Osteocyte (in vitro differentiated cells): ENCODE measurements at places on chromosomes 16 and 17. TPM values are rescaled to one million over a fixed set of nuclear protein-coding genes. Genes with fewer than 3 reads are reported as not detected.

TAC4 gene
- total RNA-seq = not detected in 2 replicates

DNA sequence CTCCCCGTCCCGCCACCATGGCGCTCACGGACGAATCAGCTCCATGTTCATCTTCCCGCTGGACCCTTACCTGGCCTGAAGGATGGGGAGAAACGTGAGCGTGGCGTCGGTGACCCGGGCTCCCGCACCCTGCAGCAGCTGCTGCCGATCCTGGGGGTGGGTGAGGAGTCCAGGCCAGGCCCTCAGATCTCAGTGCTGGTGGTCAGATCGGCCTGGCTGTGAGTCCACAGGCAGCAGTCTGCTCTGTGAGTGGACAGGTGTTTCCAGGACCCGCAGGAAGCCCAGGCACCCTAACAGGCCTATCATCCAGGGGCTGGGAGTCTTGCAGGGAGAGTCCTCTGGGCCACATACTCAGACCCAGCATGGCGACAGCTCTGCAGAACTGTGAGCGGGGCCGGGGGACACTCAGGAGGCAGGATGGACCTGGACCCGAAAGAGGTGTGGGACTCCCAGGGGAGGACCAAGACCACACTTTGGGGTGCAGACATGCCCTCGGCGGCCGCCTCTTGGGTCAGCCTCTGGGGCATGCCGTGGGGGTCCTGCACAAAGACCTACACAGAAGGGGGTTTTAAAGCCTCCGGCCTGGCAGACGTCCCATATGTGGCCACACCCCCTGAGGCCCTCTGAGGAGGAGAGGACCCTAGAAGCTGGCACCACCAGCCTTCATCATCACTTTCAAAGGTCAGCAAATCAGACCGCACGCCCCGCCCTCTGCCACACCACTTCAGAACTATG, 27.2 kb upstream of the ZNF469 start:
- H3K4me3 ChIP-seq = no peak overlapping the region
- H3K27ac ChIP-seq = no peak overlapping the region
- peaks cover 7% of the 10 kb centered on the region for H3K27me3 ChIP-seq
- no peak for DNase-seq
- peaks cover 6% of the 10 kb centered on the region for H3K4me1 ChIP-seq

GRCh38 chr17:60094754-60095153, 16.0 kb upstream of the HEATR6 start:
- H3K4me1 ChIP-seq = peaks cover 33% of the 10 kb centered on the region
- H3K27me3 ChIP-seq = no peaks in the 10 kb centered on the region

DNA sequence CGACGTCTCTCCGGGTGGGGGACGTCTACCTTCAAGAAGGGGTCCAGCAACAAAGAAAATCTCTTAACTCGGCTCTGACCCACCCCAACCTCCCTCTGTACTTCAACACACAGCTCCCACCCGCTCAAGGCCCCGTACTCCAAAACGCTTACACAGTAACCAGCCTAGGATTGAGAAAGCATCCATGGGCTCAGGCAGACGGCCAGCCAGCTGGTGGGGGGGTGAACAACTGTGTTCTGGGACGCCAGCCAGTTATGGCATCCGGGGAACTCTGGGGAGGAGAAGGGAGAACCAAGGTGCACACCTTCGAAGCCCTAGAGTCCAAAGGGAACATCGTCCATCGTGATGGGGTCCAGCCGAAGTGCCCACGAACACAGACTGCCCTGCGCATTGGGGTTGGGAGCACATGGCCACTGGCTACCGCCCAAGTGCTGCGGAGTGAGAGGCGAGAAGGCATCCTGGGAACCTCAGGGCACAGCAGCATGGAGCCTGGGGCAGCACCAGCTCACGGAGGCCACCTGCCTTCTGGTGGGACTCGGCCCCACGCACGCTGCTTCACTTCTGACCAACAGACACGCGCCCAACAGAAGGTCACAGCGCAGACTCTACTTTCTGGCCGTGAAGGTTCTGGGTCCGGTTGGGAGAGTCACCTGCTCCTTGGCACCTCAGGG, 14.3 kb downstream of the SLC16A3 start:
- H3K4me1 ChIP-seq = peaks cover 68% of the 10 kb centered on the region
- H3K27me3 ChIP-seq = no peaks in the 10 kb centered on the region
- H3K36me3 ChIP-seq = peaks cover 33% of the 10 kb centered on the region
- no peak for DNase-seq
- peak overlapping the region; percentile 67 for H3K27ac ChIP-seq

DNA sequence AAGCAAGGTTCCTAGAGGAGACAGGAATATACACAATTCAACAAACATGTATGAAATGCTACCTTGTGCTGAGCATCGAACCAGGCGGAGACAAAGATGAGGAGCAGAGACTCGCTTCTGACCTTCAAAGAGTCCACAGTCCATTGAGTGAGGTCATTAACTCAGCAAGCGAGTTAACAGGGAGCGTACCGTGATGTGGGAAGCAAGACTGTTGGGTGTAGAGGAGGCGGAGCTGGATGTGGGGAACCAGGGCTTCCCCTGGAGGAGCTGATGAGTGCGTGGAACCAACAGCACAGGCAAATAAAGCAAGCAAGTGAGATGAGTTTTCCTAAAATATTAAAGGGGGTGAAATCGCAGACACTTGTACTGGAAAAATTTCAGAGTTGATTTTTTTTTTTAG, 65.0 kb downstream of the NXN start:
- no peak for DNase-seq
- H3K36me3 ChIP-seq = peaks cover 13% of the 10 kb centered on the region
- peak overlapping the region; percentile 91 for H3K27ac ChIP-seq

GRCh38 chr16:75702242-75702641, 981 bp upstream of the DUXB start:
- H3K36me3 ChIP-seq = no peaks in the 10 kb centered on the region
- no peak overlapping the region for H3K27ac ChIP-seq
- no peaks in the 10 kb centered on the region for H3K27me3 ChIP-seq
- no peak overlapping the region for H3K4me3 ChIP-seq
- no peak for DNase-seq

GRCh38 chr17:45246861-45247428, 14.9 kb downstream of the SPATA32 start:
- H3K36me3 ChIP-seq = no peaks in the 10 kb centered on the region
- peaks cover 20% of the 10 kb centered on the region for H3K4me1 ChIP-seq
- DNase-seq = no peak
- peak overlapping the region; percentile 78 for H3K4me3 ChIP-seq
- H3K27ac ChIP-seq = no peak overlapping the region

GRCh38 chr17:7839876-7840261, 5.9 kb downstream of the KDM6B start:
- H3K27me3 ChIP-seq = no peaks in the 10 kb centered on the region
- peaks cover 67% of the 10 kb centered on the region for H3K4me1 ChIP-seq
- H3K4me3 ChIP-seq = peak overlapping the region; percentile 6
- peaks cover 6% of the 10 kb centered on the region for H3K36me3 ChIP-seq
- no peak for DNase-seq

DNA sequence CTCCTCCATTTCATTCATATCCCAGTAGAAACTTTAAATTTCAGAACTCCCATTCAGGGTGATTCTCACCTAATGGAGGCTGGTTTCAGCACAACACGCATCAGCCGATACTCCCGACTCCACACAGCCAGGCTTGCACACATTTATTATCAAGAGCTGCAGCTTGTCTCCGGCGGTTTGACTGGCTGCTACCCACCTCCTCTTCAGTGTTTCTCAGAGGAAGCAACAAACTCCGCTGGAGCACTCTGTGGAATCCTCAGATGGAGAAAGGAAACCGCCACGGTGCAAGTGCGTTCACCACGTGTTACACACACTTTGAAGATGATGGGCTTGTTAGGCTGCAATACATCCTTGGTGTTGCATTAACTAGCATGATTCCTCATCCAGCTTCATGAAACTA, 39.7 kb upstream of the NUDT7 start:
- no peaks in the 10 kb centered on the region for H3K4me1 ChIP-seq
- H3K27me3 ChIP-seq = no peaks in the 10 kb centered on the region
- no peak overlapping the region for H3K4me3 ChIP-seq
- DNase-seq = no peak

- H3K27me3 ChIP-seq = no peaks in the 10 kb centered on the region
- no peak for DNase-seq
- H3K4me1 ChIP-seq = peaks cover 11% of the 10 kb centered on the region
- H3K36me3 ChIP-seq = no peaks in the 10 kb centered on the region
These were observed 15.3 kb downstream of the CA7 start for GRCh38 chr16:66859397-66860068.

MIS12 gene
- total RNA-seq = 20.1 and 21.3 TPM in 2 replicates

DNA sequence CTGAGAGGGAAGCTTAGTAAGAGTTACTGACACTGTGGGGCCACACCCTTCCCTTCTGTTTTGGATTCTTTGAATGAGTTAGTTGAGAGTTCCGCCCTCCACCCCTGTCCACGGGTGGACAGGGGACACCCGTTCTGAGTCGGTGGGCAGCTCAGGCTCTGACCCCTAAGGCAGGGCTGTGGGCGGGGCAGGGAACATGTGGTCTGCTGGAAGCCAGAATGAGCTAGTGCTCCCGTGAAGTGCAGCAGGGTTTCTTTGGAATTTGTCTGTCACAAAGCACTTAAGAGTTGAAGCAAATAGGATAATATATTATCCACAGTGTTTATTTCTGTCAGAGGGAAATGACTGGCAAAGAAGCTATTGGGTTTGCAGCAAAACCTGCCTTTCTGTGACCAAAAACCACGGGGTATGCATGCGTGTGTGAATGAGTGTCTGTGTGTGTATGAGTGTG, 90.1 kb downstream of the CLEC16A start:
- H3K27ac ChIP-seq = no peak overlapping the region
- no peaks in the 10 kb centered on the region for H3K27me3 ChIP-seq
- DNase-seq = no peak
- H3K4me3 ChIP-seq = no peak overlapping the region
- H3K4me1 ChIP-seq = peaks cover 40% of the 10 kb centered on the region

DNA sequence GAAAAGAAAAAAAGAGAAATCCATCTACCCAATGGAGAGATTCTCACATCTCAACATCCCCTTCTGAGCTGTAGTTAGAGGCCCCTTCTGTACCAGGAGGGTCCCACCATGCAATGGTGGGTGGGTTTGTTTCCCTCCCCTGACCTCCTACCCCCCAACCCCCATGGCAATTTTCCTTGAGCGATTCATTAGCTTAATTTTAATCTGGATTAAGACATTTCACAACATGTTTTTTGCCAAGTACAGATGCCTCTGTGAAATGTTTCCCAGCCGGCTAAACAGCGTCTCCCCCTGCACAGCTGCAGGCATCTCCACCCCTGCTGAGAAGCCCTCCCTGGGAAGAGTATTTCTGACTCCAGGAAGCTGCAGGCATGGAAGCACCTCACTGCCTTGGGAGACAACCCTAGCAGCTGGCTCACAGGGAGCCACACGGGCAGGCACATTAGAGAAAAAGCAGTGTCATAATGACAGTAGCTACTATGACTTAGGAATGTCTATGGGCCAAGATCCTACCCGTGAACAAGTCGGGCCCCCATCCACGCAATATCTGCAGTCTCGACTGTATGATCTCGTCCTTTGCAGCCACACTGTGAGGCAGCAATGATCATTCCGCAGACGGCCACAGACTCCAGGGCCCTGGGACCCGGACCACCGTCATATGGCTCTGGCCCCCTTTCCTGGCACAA, 117.3 kb downstream of the ADCY9 start:
- peak overlapping the region; percentile 5 for H3K4me3 ChIP-seq
- H3K27ac ChIP-seq = peak overlapping the region; percentile 91
- DNase-seq = no peak
- H3K4me1 ChIP-seq = peaks cover 32% of the 10 kb centered on the region
- no peaks in the 10 kb centered on the region for H3K27me3 ChIP-seq

GRCh38 chr17:41058741-41059140, 1.2 kb downstream of the KRTAP2-3 start:
- H3K4me3 ChIP-seq = no peak overlapping the region
- H3K27ac ChIP-seq = no peak overlapping the region
- no peak for DNase-seq
- peaks cover 45% of the 10 kb centered on the region for H3K4me1 ChIP-seq
- H3K36me3 ChIP-seq = no peaks in the 10 kb centered on the region

RPS2 gene
- total RNA-seq = 2,261 and 2,286 TPM in 2 replicates
